ENCODE measurements at places on chromosomes 12 and 14. TPM values are rescaled to one million over a fixed set of nuclear protein-coding genes. Genes with fewer than 3 reads are reported as not detected.

TSPAN19 gene
- 0.33 TPM for total RNA-seq

DLK1 gene
- total RNA-seq, result 2.8 TPM

ASB2 gene
- 251 TPM for total RNA-seq

KLRB1 gene
- total RNA-seq, result 0.19 TPM

NYNRIN gene
- 8.0 TPM for total RNA-seq

HOXC4 gene
- not detected for total RNA-seq

KRT1 gene
- total RNA-seq, result not detected

GPR68 gene
- total RNA-seq, result 0.41 TPM

SAMD4A gene
- 173 TPM for total RNA-seq

OVCH1 gene
- 0.25 TPM for total RNA-seq

CLEC1B gene
- not detected for total RNA-seq

Data from left ventricle myocardium inferior (tissue), 1 donor.